ENCODE measurements at places on chromosomes 5 and 9.

DNA sequence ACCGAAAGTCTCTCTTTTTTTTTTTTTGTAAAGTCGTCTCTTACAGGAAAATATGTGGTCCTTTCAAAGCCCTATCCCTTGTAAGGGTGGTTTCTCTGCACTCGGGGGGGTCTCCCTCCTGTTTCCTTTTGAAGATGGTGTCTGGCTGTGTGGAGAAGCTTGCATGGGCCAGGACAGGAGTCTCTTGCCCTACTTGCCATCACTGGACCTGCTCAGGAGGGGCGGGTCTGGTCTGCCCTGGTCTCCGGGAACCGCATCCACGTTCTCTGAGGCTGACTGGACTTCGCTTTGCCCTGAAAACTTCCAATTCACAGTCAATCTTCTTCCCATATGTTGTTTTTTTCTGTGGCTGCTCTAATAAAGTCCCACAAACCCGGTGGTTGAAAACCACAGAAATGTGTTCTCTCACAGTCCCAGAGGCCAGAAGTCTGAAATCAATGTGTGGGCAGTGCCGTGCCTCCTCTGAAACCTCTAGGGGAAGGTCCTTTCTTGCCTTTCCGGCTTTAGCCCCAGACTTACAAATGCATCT, 92.9 kb upstream of the IER5L start:
- DNase-seq: no peak

- no peak for DNase-seq
These were observed at the start of gene PTGS1 for GRCh38 chr9:122370869-122371755. TSS of gene PTGS1 (plus strand) at chr9:122371024. CDS start at chr9:122371085, 61 bp downstream.

DNA sequence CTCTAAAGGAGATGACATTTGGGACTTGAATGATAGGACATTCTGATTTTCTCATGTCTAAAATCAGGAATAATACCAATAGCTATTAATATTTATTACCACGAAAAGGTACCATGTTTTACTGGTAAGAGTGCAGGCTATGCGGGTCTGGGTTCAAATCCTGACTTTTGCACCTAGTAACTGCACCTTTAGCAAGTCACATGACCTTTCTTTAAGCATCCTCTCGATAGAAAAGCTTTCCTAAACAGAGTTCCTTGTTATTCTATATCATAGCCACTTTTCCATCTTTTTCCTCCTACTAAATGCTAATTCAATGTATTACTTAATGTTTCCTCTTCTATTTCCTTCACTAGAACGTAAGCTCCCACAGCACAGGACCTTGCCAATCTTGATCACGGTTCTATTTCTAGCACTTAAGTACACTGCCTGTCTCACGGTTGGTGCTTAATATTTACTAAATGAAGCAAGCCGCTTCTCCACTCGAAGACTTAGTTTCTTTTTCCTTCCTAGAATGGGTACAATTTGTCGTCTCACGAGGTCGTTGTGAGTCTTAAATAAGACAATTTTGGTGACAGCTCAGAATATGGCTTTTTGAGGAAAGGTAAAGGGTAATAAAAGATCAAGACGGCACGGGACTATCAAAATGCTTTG, 816 bp downstream of the RBM18 start:
- DNase-seq: no peak

- no peak for DNase-seq
These were observed 44.0 kb downstream of the NEURL1B start for GRCh38 chr5:172685091-172685490.

DNA sequence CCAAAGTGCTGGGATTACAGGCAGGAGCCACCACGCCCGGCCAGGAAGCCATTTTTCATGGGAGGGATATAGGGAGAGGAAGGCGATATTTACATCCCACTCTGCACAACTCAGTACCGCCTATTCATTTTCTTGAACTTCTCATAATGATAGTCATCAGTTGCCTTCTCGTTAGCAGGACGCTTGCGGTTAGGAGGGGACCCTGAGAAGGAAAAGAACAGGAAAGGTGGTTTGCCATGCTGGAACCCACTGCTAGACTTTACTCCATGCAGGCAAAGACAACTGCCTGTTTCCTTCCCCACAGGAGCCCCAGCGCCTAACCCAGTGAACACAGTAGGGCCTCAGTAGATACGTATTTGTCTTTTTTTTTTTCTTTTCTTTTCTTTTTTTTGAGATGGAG, 4.1 kb upstream of the TOR1A start:
- no peak for DNase-seq

GRCh38 chr5:63686181-63686580, 276.1 kb downstream of the HTR1A start:
- DNase-seq: no peak

DNA sequence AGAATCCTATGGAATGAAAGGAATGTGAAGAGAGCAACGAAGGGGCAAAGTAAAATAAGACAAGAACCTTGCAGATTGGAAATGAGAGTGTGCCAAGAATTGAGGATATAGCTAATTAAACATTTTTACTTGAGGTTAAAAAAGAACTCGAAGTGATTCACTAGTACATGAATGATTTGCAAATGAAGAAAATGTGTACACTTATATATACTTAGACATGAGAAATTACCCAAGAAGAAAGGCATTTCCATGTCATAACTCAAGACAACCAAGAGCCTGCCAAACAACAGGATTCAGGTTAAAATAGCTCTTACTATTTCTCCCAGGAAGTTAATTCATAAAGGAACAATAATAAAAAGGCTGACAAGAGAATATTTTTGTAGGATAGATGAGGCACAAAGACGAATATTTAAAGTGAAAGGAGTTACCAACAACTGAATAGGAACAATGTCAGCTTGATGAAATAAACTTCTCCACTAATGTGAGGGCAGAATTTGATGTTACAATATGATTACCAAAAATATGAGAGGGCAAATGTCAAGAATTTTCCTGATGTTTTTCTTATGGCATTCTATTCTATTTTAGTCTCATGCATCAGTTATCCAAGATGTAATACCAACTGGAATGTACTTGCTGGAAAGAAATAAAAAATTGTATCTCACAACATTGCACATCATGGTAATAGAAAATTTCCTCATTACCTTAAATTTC, 18.9 kb upstream of the NPR3 start:
- no peak for DNase-seq

DNA sequence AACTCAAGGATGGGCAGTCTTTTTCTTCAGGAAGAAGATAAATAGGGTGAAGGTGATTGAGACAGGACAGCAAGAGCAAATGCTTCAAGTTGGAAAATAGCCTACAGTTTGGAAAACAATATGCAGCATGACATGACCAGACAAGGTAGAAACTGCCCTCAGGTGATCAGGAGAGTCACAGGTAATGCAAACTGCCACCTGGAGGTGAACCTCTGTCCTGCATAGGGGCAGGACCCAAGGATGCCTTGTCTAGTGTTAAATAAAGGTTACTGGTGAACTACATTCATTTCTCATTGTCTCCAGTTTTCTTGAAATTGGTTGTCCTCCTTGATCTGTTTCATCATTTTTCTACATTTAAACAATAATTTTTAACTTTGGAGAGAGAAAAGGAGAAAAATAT, 232.1 kb downstream of the SEMA5A start:
- DNase-seq: no peak

DNA sequence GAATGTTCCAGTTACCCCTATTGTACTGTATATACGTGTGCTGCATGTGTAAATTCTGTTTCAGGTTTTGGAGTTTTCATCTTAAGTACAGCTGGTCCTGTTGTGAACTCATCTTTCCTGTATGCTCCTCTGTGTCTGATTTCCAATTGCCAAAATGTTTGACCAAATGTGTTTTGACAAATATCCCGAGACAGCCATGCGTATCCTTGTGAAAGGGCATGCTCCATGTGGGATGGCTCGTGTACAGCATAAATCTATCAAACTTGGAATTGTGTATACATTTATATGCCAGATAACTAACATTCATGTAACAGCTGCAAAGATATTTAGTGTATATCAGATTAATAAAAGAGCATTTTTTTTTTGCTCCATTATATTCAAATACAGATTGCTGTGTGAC, 69.5 kb upstream of the IQGAP2 start:
- DNase-seq: no peak

- no peak for DNase-seq
These were observed 252.4 kb downstream of the HSPA4 start for GRCh38 chr5:133304178-133304577.

DNA sequence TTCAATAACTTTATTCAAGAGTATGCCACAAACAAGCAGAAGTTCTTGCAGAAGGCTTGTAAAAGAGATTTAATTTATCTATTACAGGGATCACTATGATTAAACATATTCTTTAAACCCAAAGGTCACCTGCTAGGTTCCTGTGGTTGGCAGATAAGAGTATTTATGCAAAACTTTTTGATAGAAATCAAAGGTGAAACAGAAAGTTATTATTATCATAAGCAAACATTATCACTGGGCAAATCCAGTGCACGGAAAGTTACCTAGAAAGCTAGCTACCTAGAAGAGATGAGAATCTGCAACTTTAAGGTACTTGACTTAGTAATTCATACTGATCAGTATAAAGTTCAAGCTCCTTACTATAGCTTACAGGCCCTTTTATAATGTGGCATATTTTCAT, 3.2 kb downstream of the STARD4 start:
- no peak for DNase-seq

GRCh38 chr9:35306283-35306682, 144.5 kb downstream of the UNC13B start:
- DNase-seq: no peak

DNA sequence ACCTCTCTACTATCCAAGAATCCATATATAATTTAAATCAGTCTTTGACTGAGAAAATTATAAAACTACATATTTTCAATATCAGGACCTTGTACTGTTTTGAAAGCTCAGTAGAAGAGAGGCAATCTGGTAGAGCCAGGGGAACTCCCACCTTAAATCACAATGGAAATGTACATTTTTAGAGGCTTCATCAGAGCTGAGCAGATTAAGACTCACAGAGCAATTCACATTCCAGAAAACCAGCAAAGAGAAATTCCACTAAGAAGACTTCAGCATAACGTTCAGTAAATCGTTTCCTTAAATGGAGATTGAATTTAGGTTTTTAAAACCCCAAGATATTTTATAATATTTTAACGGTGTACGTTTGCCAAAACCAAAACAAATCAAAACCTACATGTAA, 227.8 kb upstream of the TRPM3 start:
- DNase-seq: no peak

DNA sequence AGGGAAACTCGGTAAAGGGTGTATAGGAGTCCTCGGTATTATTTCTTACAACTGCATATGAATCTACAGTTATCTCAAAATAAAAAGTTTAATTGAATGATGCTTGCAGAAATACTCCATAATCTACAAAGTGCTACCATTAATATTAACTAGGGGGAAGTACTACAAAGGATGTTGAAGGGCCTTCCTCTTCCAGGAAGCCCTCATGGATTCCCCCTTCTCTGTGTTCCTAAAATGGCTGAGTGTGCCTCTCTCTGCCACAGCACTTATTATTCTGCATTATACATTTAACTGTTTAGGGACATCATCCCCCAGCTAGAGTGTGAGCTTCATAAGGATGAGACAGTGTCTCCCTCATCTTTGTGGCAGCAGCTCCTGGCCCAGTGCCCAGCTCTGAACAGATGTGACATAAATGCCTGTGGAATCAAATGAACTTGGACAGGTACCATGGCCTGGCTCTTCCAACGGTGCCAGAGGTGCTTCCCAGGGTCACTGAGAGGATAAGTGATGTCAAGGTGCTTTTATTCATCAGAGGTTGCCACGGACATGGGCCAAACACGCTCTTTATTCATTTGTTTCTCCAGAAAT, 99.5 kb downstream of the PAX5 start:
- DNase-seq: no peak

DNA sequence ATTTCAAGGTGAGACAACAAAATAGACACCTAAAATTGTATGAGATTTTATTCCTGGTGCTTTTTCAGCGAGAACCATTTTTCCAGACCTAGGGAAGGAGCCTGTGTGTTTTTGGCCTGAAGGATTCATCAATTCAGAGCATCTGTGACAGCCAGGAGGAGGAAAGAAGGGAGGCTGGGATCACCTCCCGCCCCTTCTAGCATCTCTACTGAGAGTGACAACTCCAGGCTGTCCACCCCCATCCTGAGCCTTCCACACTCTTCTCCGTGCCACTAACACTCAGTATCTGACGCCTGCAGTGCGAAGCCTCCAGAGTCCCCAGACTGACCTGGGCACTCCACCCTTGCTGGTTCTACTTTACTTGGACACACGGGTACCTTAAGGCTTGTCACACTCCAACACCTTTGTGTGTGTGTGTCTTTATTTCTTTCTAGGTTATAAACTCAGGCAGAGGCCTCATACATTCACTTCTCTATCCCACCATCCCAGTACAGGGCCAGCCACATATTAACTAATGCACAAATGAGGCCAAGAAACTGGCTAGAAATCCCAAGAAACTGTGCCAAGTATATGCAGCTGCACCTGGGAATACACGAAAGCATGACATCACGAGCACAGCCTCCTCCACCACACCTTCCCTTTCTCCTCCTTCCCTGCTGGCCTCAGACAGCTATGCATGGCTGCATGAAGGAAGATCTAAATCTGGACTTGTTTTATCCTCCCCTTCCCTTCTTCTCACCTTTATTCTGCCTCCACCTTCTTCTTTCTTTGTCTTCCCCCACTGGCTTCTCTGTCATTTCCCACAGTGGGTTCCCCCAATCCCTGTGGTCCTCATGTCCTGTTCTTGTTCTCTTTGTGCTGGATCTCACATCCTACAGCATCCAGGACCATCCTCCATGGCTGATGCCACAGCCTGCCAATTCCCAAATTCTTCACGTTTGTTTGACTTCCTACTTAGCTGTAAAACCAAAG, 16.0 kb downstream of the S1PR3 start:
- DNase-seq: no peak

- DNase-seq: no peak
These were observed 29.5 kb downstream of the GDNF start for GRCh38 chr5:37810311-37810710.

DNA sequence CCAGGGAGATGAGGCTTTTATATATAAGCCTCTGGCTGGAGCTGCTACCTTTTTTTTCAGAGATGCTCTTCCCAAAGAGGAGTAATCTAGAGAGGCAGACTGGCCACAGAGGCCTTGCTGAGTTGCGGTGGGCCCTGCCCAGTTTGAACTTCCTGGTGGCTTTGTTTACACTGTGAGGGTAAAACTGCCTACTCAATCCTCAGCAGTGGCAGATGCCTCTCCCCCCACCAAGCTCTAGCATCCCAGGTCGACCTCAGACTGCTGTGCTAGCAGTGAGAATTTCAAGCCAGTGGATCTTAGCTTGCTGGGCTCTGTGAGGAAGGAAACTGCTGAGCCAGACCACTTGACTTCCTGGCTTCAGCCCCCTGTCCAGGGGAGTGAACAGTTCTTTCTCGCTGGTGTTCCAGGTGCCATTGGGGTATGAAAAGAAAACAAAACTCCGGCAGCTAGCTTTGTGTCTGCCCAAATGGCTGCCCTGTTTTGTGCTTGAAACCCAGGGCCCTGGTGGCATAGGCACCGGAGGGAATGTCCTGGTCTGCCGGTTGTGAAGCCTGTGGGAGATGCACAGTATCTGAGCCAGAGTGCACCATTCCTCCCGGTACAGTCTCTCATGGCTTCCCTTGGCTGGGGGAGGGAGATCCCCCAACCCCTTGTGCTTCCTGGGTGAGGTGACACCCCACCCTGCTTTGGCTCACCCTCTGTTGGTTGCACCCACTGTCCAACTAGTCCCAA, 219.5 kb upstream of the IZUMO3 start:
- DNase-seq: no peak

DNA sequence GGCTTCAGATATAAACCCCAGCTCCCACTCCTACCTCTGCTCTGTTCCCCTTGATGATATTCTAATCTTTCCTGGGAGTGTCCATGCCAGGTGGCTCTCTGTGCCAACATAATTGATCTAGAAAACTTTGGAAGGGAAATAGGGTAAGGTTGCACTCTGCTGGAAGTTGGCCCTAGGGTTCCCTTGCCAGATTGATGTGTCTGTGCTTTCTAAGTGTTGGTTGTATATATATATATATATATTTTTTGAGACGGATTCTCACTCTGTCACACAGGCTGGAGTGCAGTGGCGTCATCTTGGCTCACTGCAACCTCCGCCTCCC, 23.6 kb downstream of the ACTL7B start:
- DNase-seq: no peak

All from activated CD4-positive, CD25-positive, alpha-beta regulatory T cell treated with anti-CD3 and anti-CD28 coated beads, Interleukin-2, amount 50 U/mL, for 16 hours (primary cell).